ENCODE measurements at places on chromosomes 1 and 21.

- no peaks in the 10 kb centered on the region for H3K27me3 ChIP-seq
- peaks cover 3% of the 10 kb centered on the region for H3K36me3 ChIP-seq
- no peak overlapping the region for H3K4me3 ChIP-seq
- no peak for DNase-seq
- no peaks in the 10 kb centered on the region for H3K4me1 ChIP-seq
- no peak overlapping the region for H3K27ac ChIP-seq
Measured at GRCh38 chr1:155166471-155167165, 6.5 kb downstream of the KRTCAP2 start.

- no peaks in the 10 kb centered on the region for H3K27me3 ChIP-seq
- DNase-seq = no peak
- H3K27ac ChIP-seq = no peak overlapping the region
- no peaks in the 10 kb centered on the region for H3K4me1 ChIP-seq
- no peak overlapping the region for H3K4me3 ChIP-seq
Measured at GRCh38 chr1:11078631-11079030, 18.8 kb upstream of the SRM start.

DNA sequence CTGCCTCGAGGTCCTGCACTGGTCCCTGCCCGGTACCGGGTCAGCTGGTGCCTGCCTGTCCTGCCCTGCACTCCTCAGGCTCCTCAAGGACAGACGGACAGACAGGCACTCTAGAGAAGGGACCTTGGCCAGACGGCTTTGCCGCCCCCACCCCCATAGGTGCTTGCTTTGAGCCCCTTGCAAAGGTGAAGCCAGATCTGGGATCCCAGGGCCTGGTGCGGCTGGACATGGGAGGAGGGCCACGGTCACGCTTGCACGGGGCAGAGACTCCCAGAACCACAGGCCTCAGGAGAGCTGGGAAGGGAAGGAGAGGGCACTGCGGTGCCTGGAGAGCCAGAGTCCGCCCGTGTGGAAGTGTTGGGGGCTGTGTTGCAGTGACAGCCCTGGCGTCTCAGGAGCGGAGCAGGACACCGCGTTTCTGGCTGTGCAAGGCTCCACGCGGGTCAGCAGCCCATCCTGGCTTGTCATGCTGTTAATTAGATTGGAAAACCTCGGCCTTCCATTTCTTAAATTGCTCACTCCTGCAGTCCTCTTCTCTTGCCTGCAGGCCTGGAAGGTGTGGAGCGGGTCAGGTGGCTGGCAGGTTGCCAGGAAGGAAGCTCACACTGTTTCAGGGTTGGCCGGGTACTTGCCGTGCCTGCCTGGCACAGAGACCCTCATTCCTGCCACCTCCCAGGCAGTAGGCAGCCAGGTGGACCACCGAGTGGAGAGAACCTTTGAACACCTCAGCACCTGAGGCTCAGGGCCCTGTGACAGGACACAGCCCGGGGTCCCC, 16.3 kb downstream of the COL18A1 start:
- H3K36me3 ChIP-seq = no peaks in the 10 kb centered on the region
- peak overlapping the region; percentile 60 for H3K27ac ChIP-seq
- no peaks in the 10 kb centered on the region for H3K27me3 ChIP-seq
- DNase-seq = no peak
- no peak overlapping the region for H3K4me3 ChIP-seq

DNA sequence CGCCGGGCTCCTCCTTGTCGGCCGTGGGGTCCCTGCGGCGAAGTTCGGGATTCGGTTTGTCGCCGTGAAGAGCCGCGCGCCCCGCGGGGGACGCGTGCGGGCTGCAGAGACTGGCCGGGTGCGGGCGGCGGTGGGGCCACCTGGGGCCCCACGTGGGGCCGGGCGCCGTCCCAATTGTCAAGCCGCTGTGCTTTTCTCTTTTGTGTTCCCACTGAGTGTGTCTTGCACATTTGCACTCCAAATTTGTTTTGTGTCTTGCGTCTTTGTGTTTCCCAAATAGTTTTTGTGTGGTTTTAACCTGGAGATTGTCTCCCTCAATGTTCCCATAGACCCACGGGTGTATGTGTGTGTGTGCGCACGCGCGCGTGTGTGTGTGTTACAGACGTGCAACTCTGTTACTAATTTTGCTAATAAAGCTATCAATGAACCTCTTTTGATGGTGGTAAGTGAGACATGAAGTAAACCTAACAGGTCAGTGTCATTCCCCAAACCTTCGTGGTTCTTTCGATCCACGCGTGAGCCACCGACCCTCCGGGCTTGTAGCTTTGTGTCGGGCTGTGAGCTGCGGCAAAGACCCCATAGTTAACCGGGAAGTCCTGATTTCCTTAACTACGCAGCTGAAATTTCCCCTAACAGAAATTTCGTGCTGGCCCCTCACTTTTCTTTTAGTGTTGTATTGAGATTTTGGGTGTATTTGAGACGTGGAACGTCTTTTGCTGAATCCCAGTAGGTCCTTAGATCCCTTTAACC, 708 bp downstream of the PRDM2 start:
- no peak overlapping the region for H3K27ac ChIP-seq
- no peaks in the 10 kb centered on the region for H3K27me3 ChIP-seq
- peaks cover 3% of the 10 kb centered on the region for H3K4me1 ChIP-seq
- DNase-seq = no peak
- H3K36me3 ChIP-seq = no peaks in the 10 kb centered on the region

GRCh38 chr1:27141266-27142003, 13.5 kb downstream of the SLC9A1 start:
- H3K27ac ChIP-seq = no peak overlapping the region
- H3K4me1 ChIP-seq = peaks cover 21% of the 10 kb centered on the region
- DNase-seq = no peak
- no peak overlapping the region for H3K4me3 ChIP-seq
- no peaks in the 10 kb centered on the region for H3K27me3 ChIP-seq

GRCh38 chr1:160161965-160162705, 10.7 kb downstream of the ATP1A4 start:
- peaks cover under 1% of the 10 kb centered on the region for H3K4me1 ChIP-seq
- no peaks in the 10 kb centered on the region for H3K36me3 ChIP-seq
- no peak overlapping the region for H3K4me3 ChIP-seq
- H3K27me3 ChIP-seq = no peaks in the 10 kb centered on the region

GRCh38 chr21:31012133-31013089, 25.9 kb downstream of the KRTAP19-8 start:
- no peaks in the 10 kb centered on the region for H3K4me1 ChIP-seq
- H3K27me3 ChIP-seq = no peaks in the 10 kb centered on the region
- H3K36me3 ChIP-seq = no peaks in the 10 kb centered on the region
- H3K27ac ChIP-seq = no peak overlapping the region
- DNase-seq = no peak

DNA sequence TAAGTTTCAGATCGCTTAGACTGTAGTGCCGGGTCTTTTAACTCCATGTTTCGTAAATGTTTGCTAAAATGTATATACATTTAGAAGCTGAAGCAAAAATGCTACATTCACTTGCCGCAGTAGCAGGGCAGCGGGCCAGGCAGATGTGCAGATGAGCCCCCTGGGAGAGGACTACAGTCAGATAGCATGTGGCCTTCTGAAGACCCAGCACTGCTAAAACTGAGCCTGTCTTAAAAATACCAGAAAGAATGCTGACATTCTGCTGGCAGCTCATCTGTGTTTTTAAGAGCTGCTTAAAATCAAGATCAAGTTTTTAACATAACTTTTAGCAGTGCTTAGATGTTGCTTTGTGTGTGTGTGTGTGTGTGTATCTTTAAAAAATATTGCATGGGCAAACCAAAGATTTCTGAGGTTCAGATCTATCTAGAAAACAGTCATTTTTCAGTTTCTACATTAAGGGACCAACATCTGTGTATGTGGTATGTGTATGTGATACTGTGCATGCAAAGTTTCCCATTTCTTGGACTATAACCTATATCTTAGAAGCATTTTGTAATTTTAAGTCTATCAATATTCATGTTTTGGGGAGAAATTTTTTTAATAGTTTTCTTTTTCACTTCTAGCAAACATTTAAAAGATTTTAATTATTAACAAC, 31.7 kb downstream of the CHRM3 start:
- H3K4me1 ChIP-seq = no peaks in the 10 kb centered on the region
- no peaks in the 10 kb centered on the region for H3K27me3 ChIP-seq
- no peak overlapping the region for H3K27ac ChIP-seq
- H3K36me3 ChIP-seq = no peaks in the 10 kb centered on the region
- no peak overlapping the region for H3K4me3 ChIP-seq

GRCh38 chr1:21192284-21192683, 15.6 kb upstream of the EIF4G3 start:
- no peaks in the 10 kb centered on the region for H3K4me1 ChIP-seq
- H3K36me3 ChIP-seq = no peaks in the 10 kb centered on the region
- H3K4me3 ChIP-seq = no peak overlapping the region
- peaks cover 7% of the 10 kb centered on the region for H3K27me3 ChIP-seq
- no peak overlapping the region for H3K27ac ChIP-seq
- DNase-seq = no peak

- no peak overlapping the region for H3K4me3 ChIP-seq
- H3K36me3 ChIP-seq = no peaks in the 10 kb centered on the region
- no peak overlapping the region for H3K27ac ChIP-seq
- H3K4me1 ChIP-seq = no peaks in the 10 kb centered on the region
- no peak for DNase-seq
Measured at GRCh38 chr1:118159569-118159968, 25.5 kb downstream of the SPAG17 start.

- peak overlapping the region; percentile 14 for H3K27ac ChIP-seq
- no peak for DNase-seq
- H3K4me3 ChIP-seq = no peak overlapping the region
- no peaks in the 10 kb centered on the region for H3K27me3 ChIP-seq
- peaks cover 12% of the 10 kb centered on the region for H3K36me3 ChIP-seq
Measured at GRCh38 chr1:245197911-245198379, 43.2 kb downstream of the KIF26B start.

DNA sequence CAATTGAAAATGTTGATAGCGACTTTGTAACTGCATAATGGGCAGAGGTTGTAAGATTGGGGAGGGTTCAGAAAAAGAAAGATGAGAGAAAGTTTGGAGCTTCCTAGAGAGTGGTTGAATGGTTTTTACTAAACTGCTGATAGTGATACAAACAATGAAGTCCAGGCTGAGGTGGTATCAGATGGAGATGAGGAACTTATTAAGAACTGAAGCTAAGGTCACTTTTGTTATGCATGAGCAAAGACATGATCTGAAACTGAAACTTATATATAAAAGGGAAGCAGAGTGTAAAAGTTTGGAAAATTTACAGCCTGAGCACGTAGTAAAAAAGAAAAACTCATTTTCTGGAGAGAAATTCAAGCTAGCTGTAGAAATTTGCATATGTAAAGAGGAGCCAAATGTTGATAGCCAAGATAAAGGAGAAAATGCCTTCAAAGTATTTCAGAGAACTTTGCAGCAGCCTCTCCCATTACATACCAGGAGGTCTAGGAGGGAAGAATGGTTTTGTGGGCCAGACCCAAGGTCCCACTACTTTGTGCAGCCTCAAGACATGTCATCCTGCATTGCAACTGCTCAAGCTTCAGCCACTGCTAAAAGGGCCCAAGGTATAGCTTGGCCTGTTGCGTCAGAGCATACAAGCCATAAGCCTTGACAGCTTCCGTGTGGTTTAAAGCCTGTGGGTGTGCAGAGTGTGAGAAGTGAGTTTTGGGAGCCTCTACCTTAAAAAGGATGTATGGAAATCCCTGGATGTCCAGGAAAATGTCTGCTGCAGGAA, 843.9 kb downstream of the AMY1C start:
- H3K4me1 ChIP-seq = no peaks in the 10 kb centered on the region
- no peaks in the 10 kb centered on the region for H3K27me3 ChIP-seq
- no peak overlapping the region for H3K4me3 ChIP-seq
- DNase-seq = no peak
- no peak overlapping the region for H3K27ac ChIP-seq

DNA sequence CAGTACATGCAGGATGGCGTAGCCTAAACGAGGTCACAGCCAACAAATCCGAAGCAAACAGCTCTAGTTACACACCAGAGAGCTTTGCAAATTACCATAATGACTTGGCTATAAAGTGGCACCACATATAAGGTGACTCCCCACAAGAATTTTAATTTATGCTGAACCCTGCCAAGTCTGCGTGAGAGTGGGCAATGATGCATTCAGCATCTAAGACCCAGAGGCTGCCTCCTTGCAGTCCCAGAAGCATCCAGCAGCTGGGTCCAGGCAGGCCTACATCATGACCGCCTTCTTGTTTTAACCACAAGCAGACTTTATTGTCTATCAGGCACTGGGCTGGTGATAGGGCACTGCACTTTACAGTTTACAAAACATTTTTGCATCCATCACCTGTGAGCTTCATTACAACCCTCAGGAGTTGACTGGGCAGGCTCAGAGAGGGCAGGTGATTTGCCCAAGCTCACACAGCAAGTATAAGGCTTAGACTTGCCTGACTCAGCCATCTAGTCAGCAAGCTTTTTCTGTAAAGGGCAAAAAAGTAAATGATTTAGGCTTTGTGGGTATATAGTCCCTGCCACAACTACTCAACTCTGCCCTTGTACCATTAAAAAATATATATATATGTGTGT, 134.6 kb downstream of the GLIS1 start:
- H3K4me1 ChIP-seq = no peaks in the 10 kb centered on the region
- DNase-seq = no peak
- no peak overlapping the region for H3K27ac ChIP-seq
- no peak overlapping the region for H3K4me3 ChIP-seq

GRCh38 chr1:40948741-40949443, 30.6 kb upstream of the CTPS1 start:
- H3K4me1 ChIP-seq = no peaks in the 10 kb centered on the region
- H3K27me3 ChIP-seq = no peaks in the 10 kb centered on the region
- H3K27ac ChIP-seq = no peak overlapping the region
- no peaks in the 10 kb centered on the region for H3K36me3 ChIP-seq
- no peak overlapping the region for H3K4me3 ChIP-seq
- DNase-seq = peak; percentile 66

DNA sequence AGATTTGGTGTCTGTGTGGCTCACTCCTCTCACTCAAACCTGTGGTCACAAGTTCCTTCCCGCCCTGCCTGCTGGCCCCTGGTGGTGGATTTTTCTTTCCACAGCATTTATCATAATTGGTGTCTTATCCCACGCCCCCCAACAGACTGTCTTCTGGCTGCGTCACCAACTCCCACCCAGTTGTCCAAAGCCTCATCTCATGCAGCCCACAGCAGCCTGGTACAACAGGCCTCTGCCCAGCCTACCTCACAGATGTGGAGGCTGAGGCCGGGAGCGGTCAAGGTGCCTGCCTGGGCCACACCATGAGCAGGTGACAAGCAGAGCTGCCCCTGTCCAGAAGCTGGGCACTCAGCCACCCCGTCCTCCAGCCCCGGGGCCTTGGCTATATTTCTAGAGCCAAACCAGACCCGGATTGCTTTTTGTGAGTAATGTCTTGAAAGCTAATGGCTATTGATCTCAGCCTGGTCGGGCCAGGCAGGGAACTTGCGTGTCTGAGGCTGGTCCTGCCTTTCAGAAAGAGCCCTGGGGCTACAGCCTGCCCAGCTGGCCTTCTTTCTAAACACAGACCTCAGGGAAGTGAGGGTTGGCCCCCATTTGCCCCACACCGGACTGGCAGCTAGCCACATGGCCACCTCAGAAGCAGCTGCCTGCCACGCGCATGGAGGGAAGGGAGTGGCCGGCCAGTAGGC, 2.6 kb downstream of the KCNAB2 start:
- peaks cover 4% of the 10 kb centered on the region for H3K4me1 ChIP-seq
- no peaks in the 10 kb centered on the region for H3K36me3 ChIP-seq
- DNase-seq = no peak
- no peak overlapping the region for H3K27ac ChIP-seq
- peaks cover 34% of the 10 kb centered on the region for H3K27me3 ChIP-seq
- no peak overlapping the region for H3K4me3 ChIP-seq

- H3K36me3 ChIP-seq = no peaks in the 10 kb centered on the region
- no peak overlapping the region for H3K27ac ChIP-seq
- no peaks in the 10 kb centered on the region for H3K4me1 ChIP-seq
- DNase-seq = no peak
- no peaks in the 10 kb centered on the region for H3K27me3 ChIP-seq
Measured at GRCh38 chr1:201061049-201061448, 37.5 kb upstream of the KIF21B start.
